Cardiac fibroblast (primary cell): ENCODE measurements at places on chromosomes 2 and 18.

DNA sequence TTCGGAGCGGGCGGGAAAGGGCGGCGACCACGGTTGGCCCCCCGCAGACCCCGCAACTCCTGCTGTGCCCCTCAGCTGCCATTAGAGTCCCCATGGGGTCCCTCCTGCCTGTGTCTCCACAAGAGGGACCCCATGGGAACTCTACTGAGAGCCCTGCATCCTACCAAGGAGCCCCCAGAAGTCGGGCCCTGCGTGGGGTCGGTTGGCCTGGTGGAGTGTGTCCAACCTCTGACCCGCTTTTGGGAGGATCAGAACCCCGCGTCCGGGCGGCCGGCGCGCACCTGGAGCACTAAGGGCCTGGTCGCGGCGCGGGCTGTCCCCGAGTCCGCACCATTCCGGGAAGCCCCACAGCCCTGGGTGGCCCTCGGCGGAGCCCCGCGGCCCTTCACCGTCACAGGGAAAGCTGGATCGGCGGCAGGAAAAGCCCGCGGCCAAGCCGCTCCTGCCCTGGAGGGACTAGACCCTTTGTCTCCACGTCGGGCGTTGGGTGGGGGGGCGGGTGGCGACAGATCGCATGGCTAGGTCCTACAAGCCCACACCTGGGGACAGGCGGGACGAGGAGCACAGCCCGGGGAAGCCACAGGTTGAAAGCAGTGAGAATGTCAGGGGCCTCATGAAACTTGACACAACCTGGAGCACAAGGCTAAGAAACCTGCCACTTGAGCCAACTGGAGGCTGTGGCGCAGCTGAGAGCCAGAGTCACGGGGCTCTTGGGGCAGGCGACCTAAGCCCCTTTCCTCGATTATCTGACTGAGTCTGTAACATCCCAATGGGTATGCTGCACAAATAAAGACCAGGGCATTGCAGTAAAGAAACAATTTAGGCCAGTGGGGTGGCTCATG, 11.2 kb upstream of the CXXC1 start:
- no peak for DNase-seq

- no peak for DNase-seq
Measured at GRCh38 chr2:126882736-126883665, 15.7 kb upstream of the TEX51 start.

DNA sequence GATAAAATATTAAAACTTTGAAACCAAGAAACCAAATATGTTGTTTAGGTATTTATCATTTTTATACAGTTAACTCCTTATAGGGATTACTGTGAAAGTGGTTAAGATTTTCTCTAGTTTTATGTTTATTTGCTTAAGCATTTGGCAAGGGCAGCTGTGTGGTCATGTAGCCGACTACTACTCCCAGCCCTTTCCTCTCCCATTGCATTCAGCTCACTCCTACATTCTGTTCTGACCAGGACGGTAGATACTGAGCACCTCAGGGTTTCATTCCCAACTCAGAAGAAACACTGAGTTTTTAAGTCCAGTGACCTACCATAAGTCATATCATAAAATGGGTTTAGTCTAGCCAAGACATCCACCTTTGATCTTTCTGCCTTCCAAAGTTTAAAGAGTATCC, 19.8 kb downstream of the FZD5 start:
- no peak for DNase-seq

- no peak for DNase-seq
Measured at GRCh38 chr2:220626603-220627002, 945.5 kb downstream of the EPHA4 start.

GRCh38 chr2:10211844-10212422, 89.4 kb downstream of the RRM2 start:
- DNase-seq: no peak

- DNase-seq: no peak
Measured at GRCh38 chr2:100782380-100782878, 37.5 kb upstream of the NPAS2 start.

DNA sequence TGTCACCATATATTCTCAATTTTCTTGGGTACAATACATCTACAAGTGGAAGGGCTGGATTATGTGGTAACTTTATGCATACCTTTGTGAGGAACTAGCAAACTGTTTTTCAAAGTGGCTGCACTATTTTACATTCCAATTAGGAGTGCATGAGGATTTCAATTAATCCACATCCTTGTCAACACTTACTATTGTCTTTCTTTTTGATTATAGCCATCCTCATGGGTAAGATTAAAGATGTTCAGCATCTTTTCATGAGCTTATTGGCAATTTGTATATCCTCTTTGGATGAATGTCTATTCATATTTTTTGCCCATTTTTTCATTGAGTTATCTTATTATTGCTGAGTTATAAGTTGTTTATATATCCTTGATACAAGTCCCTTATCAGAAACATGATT, 73.7 kb downstream of the ZRANB3 start:
- no peak for DNase-seq

GRCh38 chr2:165660361-165660760, 133.7 kb downstream of the GALNT3 start:
- DNase-seq: no peak

DNA sequence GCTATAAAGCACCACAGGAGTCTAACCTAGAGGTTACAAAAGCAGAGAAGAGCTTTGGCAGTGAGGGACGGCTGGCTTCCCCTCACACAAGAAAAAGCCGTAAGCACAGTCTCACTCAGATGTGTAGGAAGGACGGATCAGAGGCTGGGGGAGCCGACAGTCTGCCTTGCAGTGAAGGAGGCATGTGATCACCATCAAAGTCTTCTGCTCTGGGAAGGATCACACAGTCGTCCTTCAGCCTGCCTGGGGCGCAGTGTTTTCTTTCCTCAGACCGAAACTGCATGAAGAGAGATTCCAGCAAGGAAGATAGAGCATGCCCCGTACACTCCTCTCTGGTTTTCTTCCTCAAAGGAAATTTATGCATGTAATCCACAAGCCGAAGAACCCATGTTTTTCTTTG, 24.1 kb downstream of the GATA6 start:
- peak; percentile 10 for DNase-seq

GRCh38 chr2:1563084-1563857, 150.0 kb downstream of the TPO start:
- no peak for DNase-seq

DNA sequence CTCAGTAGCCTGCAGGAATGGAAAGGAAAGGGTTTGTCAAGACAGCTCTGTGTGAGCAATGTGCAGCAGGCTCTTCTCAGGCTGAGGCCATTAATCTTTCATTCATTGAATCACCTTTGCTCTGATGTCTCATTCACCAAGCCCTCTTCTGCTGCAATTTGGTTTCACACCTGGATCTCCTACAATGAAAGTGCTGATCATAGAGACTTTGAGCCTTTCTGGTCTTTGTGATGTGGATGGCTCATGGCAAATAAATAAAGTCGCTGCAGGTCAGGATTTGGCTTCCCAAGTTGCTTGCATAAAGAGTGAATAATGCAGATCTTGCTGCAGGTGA, 95.8 kb upstream of the SPRED2 start:
- no peak for DNase-seq

GRCh38 chr18:32441533-32441932, 29.1 kb downstream of the GAREM1 start:
- DNase-seq: peak; percentile 58

DNA sequence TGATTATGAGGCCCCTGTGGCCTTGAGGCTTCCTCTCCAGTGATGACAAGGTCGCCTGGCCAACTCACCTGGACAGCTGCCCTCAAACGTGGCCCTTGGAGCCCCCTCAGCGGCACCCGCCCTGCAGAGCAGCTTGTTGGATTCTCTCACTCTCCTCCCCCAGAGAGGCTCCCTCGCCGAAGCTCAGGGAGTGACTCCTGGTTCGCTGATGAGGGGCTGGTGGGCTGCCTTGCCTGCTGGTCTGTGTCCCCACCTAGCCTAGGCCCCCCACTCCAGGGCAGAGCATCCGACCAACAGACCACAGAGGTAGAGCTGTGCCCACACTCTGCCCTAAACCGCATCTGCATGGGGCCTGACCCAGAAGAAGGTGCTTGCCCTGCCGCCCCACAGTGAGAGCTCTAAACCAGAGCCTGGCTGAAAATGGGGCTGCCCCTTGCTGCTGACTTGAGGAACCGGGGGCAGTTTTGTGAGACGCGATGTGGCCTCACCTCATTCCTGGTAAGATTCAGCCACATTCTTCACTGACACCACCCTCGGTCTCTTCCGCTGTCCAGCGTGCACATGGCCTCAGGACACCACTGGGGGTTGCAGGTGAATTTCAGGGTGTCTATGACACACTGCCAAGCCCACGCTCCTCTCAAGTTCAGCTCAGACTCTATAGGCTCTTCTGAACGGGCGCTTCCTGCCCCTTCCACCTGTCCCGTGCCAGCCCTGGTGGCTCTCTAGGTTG, 131.6 kb downstream of the CABLES1 start:
- DNase-seq: no peak

GRCh38 chr2:61470122-61470951, 550 bp downstream of the USP34 start:
- DNase-seq: peak; percentile 69

GRCh38 chr2:15177103-15177502, 384.0 kb downstream of the NBAS start:
- DNase-seq: peak; percentile 32

- no peak for DNase-seq
Measured at GRCh38 chr2:213846856-213847255, 562.6 kb downstream of the SPAG16 start.

DNA sequence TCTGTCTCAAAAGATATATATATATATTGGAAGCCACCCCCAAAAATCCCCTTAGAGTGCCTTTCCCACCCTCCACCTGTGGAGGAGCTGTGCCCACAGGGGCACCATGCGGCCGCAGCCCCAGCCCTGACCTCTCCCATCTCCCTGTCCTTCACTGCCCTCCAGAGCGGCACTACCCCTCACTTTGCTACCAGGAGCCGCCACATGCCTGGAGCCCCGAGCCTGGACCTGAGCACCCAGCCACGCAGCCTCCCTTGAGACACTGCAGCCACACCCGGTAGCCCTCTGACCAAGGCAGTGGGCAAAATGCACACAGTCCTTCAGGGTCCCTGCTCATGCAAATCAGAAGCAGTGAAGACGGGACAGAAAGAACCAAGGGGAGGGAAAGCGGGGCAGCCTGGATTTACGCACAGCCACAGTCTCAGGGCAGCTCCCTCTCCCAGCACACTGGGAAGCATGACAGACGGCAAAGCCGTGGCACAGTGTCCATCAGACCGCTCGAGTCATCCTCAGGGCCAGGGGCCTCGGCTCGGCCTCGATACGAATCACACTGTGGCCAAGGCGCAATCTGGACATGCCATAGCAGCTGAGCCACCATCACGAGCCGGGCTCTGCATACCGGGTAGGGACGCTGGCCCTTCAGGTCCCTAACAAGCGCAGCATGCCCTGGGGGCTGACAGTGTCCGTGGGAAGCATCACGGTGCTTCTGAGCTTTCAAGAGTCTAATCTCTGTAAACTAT, 10.1 kb downstream of the HDAC4 start:
- no peak for DNase-seq

DNA sequence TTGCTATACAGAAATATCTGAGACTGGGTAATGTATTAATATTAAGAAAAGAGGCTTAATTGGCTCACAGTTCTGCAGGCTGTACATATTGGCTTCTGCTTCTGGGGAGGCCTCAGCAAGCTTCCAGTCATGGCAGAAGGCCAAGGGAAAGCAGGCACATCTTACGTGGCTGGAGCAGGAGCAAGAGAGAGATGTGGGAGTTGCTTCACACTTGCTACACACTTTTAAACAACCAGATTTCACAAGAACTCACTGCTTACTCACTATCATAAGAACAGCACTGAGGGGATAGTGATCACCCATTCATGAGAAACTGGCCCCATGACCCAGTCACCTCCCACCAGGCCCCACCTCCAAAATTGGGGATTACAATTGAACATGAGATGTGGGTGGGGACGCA, 50.6 kb downstream of the MAPRE2 start:
- peak; percentile 62 for DNase-seq

DNA sequence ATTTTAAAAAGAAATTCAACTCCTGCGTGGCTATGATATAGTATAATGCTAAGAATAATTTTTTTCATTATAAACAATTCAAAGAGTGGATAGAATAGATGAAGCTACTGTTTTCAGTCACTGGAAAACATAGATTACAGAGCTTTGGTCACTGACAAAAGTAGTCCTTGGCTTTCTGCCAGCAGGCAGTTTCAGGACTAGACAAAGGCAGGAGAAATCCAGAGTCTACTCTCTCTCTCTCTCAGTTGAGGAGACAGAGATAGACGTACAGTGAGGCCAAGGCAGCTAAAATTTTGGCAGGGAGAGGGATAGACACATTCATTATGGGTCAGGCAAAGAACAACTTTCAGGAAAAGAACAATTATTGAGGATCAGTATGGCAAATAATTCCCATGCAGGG, 491.4 kb upstream of the CRIM1 start:
- no peak for DNase-seq

DNA sequence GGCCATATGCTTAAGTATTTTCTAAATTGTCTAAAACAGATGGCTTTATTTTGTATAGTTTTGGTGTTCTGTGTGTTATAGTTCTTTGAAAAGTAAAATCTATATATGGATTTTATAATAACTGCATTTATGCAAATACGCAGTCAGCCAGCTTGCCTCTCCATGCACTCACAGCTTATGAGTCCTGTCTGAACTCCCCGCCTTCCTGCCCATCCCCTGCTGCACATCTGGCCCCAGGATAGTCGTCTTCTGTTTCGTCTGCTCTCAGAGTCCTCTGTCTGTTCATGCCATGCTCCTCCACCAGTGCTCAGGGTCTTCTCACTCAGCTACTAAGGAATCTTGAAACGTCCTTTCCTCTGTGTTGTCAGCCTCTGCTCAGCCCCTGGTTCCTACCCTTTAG, 28.2 kb upstream of the ANKRD62 start:
- no peak for DNase-seq

DNA sequence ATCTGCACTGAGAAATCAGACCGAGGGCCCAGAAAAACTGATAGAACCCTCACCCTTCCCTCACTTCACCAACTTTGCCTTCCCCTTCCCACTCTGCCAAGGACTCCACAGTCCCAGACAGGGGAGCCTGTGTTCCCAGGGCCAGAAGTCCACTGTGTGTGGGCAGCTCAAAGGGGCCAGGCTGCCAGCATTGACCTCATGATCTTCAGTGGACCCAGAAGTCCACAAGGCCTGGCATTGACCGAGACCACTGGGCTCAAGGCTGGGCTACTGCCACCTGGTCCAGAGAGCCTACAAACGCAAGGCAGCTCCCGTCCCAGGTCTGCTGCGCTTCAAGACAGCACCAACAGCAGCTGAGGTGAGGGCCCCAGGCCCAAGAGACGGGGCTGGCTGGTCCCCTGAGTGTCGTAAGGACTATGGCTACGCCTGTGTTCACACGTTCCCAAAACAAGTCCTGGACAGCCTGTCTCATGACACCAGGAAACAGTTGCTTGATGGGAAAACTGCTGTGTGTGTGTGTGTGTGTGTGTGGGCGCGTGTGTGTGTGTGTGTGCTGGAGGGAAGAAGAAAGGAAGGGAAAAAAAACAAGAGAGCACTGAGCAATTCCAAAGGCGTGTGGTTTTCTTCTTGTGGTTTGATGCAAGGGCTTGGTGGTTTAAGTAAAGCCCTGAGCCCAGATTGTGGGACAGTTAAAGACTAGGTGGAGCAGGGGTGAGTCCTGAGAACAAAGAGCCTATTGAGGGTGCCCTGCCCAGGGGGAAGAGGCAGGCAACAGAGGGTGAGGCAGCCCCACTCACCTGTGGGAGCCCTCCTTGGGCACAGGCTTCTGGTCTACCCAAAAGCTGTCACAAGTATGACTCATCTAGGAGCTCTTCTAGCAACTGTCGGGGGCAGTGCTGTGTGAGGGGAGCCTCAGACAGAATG, 46.6 kb upstream of the ZBTB7C start:
- DNase-seq: peak; percentile 91
